Suppressor macrophage (primary cell): ENCODE measurements at places on chromosomes 6 and 20.

DNA sequence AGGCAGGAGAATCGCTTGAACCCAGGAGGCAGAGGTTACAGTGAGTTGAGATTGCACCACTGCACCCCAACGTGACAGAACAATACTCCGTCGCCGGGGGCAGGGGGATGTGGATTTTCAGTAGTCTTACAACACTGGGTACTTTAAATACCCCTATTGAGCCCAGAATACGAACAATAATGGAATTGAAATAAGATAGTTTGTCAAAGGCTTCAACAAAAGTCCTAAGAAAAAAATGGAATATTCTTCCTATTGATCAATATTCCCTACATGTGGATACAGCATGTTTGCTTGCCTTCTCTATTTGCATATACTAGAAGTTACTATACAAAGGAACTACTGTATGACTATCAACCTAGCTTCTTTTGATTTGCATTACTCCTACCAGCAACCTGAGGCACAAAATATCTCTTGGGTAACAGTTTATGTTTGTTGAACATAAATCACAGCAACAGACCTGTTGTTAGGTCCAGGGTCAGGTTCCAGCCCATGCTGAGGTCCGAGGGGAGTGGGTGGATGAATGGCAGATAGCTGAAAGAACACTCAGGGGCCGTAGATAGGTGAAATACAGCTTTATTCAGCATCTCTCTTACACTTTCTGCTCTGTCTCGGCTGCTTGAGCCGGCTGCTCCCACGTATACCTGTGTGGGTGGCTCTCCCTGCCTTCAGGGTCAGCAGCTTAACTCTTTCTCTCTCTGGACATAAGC is 23.8 kb downstream of the MAN1A1 start:
- no peak for DNase-seq

- no peak for DNase-seq
Observed at GRCh38 chr20:38132156-38132909, 32.7 kb downstream of the TGM2 start.

GRCh38 chr20:51388756-51389542 is 153.6 kb downstream of the NFATC2 start:
- peak; percentile 19 for DNase-seq

DNA sequence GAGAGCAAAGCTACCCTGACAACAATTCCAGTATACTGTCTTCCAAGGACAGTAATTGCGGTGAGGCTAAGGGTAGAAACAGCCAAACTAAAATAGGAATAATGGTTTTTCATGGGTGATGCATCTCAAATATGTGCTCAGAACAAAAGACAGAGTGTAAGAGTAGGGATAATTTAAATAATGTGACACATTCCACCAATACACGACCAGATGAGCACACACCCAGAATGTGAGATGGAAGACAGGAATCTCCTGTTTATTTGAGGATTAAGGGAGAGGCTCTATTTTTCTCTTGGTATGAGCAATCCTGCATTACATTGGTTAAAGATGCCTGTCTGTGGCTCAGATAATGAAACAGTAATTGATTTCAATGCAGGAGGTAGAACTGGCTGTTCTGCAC is 292.9 kb upstream of the ZFP64 start:
- DNase-seq = no peak

- no peak for DNase-seq
Observed at GRCh38 chr6:10421158-10421920, 6.5 kb upstream of the TFAP2A start.

DNA sequence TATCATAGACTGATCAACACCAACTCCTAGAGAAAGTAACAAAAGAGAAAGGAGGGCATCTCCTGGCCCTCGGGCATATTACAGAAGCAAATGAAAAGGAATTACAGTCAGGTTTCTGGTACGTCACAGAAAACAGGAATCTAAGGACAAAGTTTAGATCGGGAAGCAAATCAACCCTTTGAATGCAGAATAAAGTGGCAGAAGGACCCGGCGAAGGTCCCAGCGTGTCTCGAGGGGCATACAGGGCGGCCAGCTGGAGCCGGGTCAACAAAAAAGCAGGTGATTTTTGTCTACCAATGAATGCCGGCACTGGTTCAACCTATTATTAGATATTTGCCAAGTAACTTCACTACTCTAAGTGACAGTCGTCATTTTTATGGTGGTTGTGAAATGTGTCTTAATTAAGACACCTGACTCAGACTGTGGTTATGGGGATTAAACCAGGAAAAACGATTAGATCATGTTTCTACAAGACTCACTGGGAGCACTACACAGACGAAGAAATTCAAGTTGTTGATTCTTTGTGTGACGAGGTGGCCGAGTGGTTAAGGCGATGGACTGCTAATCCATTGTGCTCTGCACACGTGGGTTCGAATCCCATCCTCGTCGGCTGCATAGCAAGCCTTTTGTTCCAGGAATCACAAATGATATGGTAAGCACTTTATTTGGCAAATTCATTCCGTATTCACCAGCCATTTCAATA is 12.4 kb upstream of the ZSCAN9 start:
- DNase-seq = peak; percentile 66

GRCh38 chr6:151239603-151240035 is at the start of gene AKAP12:
Gene AKAP12, plus strand, starts transcription at chr6:151239967. Its CDS starts 596 bp downstream, at chr6:151240563.
- DNase-seq = no peak

DNA sequence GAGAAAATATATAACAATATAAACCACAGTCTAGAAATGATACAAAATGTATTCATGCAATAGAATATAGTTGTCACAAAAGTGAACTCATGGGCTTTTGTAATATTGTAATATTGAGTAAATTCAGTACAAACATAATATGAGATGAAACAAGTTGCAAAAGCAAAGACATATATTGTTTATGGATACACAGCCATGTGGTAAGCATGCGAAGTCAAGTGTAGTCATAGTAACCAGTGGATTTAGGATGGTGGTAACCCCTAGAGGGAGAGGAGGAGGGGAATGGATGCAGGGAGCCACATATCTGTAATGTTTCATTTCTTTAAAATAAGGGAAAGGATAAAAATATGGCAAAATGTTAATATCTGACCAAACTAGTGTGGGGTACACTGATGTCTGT is 47.3 kb downstream of the ARMC2 start:
- peak; percentile 36 for DNase-seq

DNA sequence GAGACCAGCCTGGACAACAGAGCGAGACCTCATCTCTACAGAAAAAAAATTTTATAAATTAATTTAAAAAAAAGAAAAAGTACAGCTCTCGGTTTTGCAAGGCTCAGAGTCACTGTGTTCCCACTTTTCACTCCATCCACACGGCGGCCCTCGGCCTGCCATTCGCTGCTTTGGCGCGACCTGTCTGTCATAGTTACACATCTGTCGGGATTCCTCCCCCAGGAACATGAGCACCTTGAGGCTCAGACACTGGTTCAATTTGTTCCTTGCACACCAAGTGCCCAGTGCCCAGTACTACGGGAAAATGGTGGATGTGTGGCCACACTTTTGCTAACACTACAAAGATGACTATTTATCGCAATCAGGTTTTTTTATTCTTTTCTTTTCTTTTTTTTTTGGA is 8.4 kb downstream of the CTSZ start:
- DNase-seq = no peak

DNA sequence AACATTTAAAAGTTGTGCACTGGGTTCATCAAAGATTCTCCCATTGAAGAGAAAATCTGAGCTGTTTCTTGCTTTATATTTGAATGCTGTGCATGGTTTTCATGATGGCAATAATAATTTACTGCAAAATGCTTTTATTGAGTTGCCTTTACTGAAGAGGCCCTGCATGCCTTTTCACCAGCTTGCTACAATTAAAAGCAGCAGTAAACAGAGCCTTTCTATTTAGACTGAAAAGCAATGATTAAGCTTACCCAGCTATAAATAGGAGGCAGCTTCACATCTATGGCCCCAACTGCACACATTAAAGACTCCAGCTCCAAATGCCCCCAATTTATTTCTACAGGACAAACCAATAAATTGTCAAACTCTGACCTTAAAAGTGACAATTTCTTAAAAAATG is 70.3 kb downstream of the ANKEF1 start:
- no peak for DNase-seq
